ENCODE measurements at places on chromosomes 5 and 9.

GRCh38 chr5:60473654-60474053 lies 226.3 kb downstream of the DEPDC1B start:
- ATAC-seq: no peak

DNA sequence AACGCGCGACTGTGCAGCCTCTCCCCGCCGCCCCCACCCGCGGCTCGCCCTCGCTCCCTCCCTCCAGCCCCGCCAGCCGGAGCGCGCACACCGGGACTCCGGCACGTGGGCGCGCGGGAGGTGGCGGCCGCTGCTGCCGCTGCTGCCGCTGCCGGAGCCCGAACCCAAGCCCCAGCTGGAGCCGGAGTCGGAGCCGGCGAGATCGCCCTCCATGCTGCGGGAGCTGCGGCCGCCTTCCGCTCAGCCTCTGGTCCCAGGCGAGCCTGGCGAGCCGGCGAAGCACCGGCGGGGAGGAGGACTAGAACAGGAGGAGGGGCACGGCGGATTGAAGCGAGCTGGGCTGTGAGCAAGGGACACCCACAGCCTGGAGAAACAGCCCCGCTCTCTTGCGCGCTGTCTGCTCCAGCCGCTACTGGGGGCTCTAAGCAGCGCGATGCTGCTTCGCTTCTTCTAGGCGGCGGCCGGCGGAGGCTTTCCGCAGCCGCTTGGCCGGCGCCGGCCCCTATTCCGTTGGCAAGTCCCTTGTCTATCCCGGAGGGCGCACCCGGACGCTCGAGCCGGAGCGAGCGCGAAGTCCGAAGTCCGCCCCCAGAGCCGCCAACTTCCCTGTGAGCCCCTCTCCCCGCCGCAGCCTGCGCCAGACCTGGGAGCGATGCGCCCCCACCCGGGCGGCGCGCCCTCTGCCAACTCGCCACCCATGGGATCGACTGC lies 598.7 kb upstream of the SGCD start:
- ATAC-seq: no peak

- no peak for ATAC-seq
Observed at GRCh38 chr5:76489877-76490688, 87.0 kb downstream of the IQGAP2 start.

- ATAC-seq: no peak
Observed at GRCh38 chr9:72960446-72960845, 7.6 kb upstream of the ALDH1A1 start.

GRCh38 chr9:89352451-89352850 lies 34.2 kb downstream of the SECISBP2 start:
- ATAC-seq: no peak

- ATAC-seq: no peak
Observed at GRCh38 chr5:154308443-154309370, 118.2 kb downstream of the GALNT10 start.

DNA sequence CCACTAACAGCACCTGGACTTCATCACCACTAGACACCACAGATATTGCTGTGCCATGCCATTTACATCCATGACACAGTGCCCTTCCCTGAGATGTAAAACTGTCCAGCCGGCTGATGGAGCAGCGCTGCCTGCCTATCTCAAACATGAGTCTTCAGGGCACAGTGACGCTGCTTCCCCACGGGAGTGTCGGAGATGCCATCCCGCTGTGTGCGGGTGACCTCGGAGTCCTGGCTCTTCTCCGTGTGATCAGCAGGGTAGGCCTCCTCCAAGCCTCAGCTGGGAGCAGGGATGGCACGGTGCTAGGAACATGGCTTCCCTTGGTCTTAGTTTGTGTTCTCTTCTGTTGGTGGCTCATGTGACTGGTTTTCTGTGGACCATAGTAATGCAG lies 130.3 kb upstream of the FAM120A start:
- ATAC-seq: no peak

GRCh38 chr5:101418713-101419118 lies 515.6 kb upstream of the ST8SIA4 start:
- ATAC-seq: no peak

- peak; percentile 80 for ATAC-seq
Observed at GRCh38 chr5:178232124-178232919, at the start of gene PHYKPL. Gene PHYKPL, minus strand, starts transcription at chr5:178232802. Its CDS starts 252 bp downstream, at chr5:178232550.

GRCh38 chr9:69258551-69258950 lies 66.5 kb upstream of the ENTREP1 start:
- ATAC-seq: no peak

GRCh38 chr9:79829566-79830302 lies 258.0 kb downstream of the TLE4 start:
- no peak for ATAC-seq

- ATAC-seq: no peak
Observed at GRCh38 chr9:82140471-82140870, 151.9 kb downstream of the SPATA31D1 start.

GRCh38 chr5:171858303-171858702 lies 72.7 kb downstream of the SMIM23 start:
- ATAC-seq: peak; percentile 32

GRCh38 chr5:89064736-89065135 lies 181.8 kb upstream of the MEF2C start:
- no peak for ATAC-seq

DNA sequence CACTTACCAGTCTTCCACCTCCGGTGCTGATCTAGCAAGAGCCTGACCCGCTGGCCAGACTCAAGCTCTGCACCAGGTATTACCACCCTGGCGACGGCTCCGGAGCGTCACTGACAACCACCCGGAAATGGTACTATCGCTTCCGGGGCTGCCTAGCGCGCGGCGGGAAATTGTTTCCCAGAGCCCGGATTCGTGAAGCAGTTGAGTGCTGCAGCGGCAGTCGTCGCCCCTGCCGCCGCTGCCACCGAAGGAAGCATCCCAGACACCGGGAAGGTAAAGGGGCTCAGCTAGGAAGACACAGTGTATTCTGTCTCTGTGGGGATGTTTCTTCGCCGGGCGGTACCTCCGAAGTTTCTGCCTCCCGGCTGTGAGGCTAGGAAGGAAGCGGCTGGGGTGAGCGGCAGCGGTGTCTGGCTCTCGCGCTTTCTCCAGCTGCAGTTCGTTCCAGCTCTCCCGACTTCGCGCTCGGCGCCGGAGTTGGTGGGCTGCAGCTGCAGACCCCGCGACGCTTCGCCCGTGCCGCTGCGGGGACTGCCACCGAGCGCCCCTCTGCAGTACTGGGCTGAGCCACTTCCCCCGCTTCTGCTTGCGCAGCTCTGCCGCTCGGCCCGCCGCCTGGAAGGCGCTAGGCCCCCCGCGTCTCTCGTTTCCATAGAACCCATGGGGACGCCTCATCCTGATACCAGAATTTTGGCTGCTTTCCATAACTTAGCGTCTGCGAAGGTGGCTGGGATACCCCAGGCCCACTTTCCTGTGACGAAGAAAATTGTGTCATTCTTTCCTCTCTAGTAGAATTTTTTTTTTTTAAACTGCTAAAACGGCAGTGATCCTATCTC lies at the start of the genes KIAA0825 and SLF1:
KIAA0825 (minus strand) TSS at position 112 of the 836 bp plus-strand sequence. CDS start 81,478 bp downstream, outside the sequence.
SLF1 (plus strand) TSS at position 177 of the 836 bp plus-strand sequence. CDS start 10,142 bp downstream, outside the sequence.
- ATAC-seq: peak; percentile 96

DNA sequence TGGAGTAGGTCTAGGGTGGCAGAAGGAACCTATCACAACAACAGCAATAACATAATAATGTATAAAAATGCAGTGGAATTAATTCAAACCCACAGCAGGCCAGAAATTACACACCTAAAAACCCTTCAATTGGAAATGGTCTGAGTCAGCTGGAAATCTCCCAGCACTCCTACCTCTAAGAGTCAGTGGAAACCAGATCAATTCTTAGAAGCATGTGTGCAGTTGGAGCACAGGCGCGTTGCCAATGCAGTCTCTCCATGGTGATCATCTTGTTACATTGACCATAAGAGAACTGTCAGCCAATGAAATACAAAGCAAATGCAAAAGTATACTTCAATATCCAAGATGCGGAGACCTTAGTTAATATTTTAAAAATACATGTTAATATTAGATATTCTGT lies 15.1 kb upstream of the CSNK1G3 start:
- no peak for ATAC-seq

- no peak for ATAC-seq
Observed at GRCh38 chr9:137194909-137195308, 5.6 kb downstream of the TPRN start.

DNA sequence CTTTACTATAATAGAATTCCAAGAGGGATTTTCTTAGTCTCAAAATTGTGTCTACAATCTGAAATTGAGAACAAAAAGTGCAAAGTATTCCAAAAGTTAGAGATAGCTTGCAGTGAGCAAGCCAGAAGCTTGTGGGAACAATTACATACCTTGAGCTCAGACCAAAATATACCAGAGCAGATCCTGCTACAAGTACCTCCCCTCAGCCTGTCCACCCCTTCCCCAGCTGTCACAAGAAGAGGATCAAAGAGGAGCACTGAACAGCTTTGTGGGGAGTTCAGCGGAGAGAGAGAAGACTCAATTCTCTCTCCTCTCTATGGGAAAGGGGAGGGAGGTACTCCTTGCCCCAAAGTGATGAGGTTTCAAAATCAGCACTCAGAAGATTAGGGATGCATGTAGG lies 869.2 kb upstream of the DMAC1 start:
- ATAC-seq: no peak

GRCh38 chr9:135985889-135986288 lies 24.7 kb upstream of the UBAC1 start:
- no peak for ATAC-seq

- no peak for ATAC-seq
Observed at GRCh38 chr5:175599210-175599609, 58.7 kb upstream of the HRH2 start.

GRCh38 chr9:137488327-137488653 lies 29.2 kb upstream of the NSMF start:
- no peak for ATAC-seq

GRCh38 chr5:80223561-80223960 lies 32.3 kb downstream of the SERINC5 start:
- no peak for ATAC-seq

DNA sequence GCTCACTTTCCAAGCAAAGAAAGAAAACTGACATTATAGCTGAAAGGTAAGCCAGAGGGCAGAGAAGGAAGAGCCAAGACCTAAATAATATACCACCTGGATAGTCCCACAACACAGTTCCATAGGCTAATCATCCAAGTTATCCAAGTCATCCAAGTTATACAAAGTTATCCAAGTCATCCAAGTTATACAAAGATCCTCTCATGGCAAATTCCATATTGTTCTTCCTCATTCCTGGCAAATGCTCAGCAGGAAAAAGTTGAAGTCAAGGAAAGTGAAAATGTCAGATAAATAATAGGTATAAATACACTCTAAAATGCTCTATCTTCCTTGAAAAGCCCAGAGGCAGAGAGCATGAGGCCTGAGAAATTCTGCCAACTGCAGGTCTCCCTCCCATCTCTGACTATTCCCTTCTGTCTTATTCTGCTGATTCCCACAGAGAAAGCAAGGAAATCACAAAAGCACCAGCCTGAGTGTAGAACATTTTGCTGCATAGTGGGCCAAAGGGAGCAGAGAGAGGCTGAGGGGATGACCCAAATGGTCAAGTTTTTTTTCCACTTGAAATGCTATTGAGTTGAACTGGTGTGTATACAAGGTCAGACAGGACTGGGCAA lies 12.5 kb downstream of the MCTP1 start:
- ATAC-seq: no peak
